ENCODE measurements at places on chromosomes 12 and 14. TPM values are rescaled to one million over a fixed set of nuclear protein-coding genes. Genes with fewer than 3 reads are reported as not detected.

GRCh38 chr12:104903648-104904423 is 54.3 kb downstream of the SLC41A2 start:
- no peaks in the 10 kb centered on the region for H3K36me3 ChIP-seq
- H3K27ac ChIP-seq, result no peak overlapping the region
- H3K4me3 ChIP-seq, result no peak overlapping the region
- no peaks in the 10 kb centered on the region for H3K4me1 ChIP-seq

DERA gene
- total RNA-seq, result 10.9 TPM

- H3K27ac ChIP-seq, result no peak overlapping the region
- no peak for DNase-seq
- H3K27me3 ChIP-seq, result peaks cover 17% of the 10 kb centered on the region
These were observed 33.7 kb downstream of the RASSF8 start for GRCh38 chr12:25992026-25992782.

LRIG3 gene
- total RNA-seq, result not detected

DNA sequence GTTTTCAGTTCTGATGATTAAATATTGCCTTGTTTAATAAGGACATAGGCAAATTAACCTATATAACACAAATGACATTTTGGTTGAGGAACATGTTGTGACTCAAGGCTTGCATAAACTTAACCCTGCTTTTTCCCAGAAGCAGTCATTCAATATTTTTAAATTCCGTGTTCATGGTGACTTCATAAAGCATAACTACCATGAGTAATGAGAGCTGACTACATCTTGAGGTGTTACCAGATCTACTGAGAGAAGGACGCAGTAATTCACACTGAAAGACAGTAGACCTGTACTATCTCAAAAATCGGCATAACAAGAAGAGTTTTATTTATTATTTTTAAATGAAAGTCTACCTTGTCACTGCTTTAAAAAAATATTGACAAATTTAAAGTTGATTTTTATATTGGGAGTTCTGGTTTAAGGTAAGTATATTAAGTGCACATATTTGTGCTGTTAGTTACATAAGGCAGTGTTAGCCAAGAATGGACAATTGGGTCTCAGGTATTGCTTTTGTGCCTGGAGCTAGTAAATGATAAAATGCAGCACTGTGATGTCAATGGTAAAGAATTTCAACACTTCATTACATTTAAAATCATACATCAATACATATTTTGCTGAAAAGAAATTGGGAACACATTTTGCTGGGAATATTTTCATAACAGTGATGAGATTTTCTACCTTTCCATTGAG is 1198.5 kb downstream of the FSCB start:
- H3K36me3 ChIP-seq, result no peaks in the 10 kb centered on the region
- no peak for DNase-seq
- H3K4me1 ChIP-seq, result no peaks in the 10 kb centered on the region
- H3K4me3 ChIP-seq, result no peak overlapping the region

NKX2-8 gene
- total RNA-seq, result not detected

- no peaks in the 10 kb centered on the region for H3K4me1 ChIP-seq
- no peak overlapping the region for H3K27ac ChIP-seq
- no peaks in the 10 kb centered on the region for H3K27me3 ChIP-seq
These were observed 124.5 kb downstream of the PTPRO start for GRCh38 chr12:15446807-15447206.

GRCh38 chr14:105853089-105853906 is 326.9 kb downstream of the TMEM121 start:
- H3K27ac ChIP-seq, result no peak overlapping the region
- H3K36me3 ChIP-seq, result no peaks in the 10 kb centered on the region
- no peaks in the 10 kb centered on the region for H3K4me1 ChIP-seq
- no peak for DNase-seq

- H3K27ac ChIP-seq, result no peak overlapping the region
- peak overlapping the region; percentile 66 for H3K4me3 ChIP-seq
- no peak for DNase-seq
- peaks cover 31% of the 10 kb centered on the region for H3K4me1 ChIP-seq
These were observed 173.6 kb downstream of the ETV6 start for GRCh38 chr12:11823043-11823442.

Data from T-helper 17 cell (primary cell).